Central memory CD8-positive, alpha-beta T cell (primary cell): ENCODE measurements at places on chromosomes 12 and 14.

- H3K27me3 ChIP-seq: no peaks in the 10 kb centered on the region
- peaks cover 11% of the 10 kb centered on the region for H3K4me1 ChIP-seq
- peaks cover 7% of the 10 kb centered on the region for H3K36me3 ChIP-seq
- peak within 1 kb of the TSS; percentile 92 for H3K4me3 ChIP-seq
Measured at GRCh38 chr12:95942524-95943329, at the start of gene CCDC38. Gene CCDC38, minus strand, starts transcription at chr12:95942614. Its CDS starts 6,105 bp downstream, at chr12:95936509.

DNA sequence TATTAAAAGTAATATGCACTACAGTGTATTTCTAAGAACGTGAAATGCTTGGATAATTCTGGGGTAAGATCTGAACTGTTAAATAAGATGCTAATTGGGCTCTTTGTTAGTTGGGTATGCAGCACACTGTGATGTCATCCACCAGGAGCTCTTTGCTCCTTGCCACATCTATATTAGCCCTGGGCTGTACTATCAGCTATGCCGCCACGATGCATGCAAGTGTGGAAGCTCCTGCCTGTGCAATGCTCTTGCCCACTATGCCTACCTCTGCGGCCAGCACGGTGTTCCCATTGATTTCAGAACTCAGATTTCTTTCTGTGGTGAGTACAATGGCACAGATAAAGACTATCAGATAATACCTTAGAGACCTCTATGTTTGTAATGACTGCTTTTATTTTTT is 165.6 kb downstream of the OTOGL start:
- H3K36me3 ChIP-seq: no peaks in the 10 kb centered on the region
- no peak overlapping the region for H3K27ac ChIP-seq
- DNase-seq: no peak
- H3K4me1 ChIP-seq: no peaks in the 10 kb centered on the region

- DNase-seq: no peak
- no peak overlapping the region for H3K4me3 ChIP-seq
- H3K4me1 ChIP-seq: no peaks in the 10 kb centered on the region
- H3K36me3 ChIP-seq: peaks cover 2% of the 10 kb centered on the region
- no peak overlapping the region for H3K27ac ChIP-seq
Measured at GRCh38 chr14:90853116-90853515, 36.9 kb upstream of the TTC7B start.

DNA sequence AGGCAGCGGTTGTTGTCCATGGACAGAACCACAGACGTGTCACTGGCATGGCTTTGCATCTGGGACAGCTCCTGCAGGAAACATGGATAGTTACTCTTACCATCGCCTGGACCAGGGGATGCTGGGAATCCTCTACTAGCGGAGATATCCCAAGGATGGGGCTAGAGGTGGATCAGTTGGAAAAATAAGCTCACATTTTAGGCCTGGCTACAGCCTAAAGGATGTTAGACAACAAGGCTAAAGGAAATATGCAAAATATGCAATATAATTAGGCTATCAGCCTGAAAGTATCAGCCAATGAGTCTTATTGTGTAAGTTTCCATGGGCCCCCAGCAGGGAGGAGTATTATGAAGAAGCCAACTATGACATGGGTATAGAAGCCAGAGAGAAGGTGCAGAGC is 5.0 kb downstream of the KRT76 start:
- no peak overlapping the region for H3K27ac ChIP-seq
- peaks cover 3% of the 10 kb centered on the region for H3K36me3 ChIP-seq
- no peak overlapping the region for H3K4me3 ChIP-seq

GRCh38 chr14:103125098-103126070 is 2.1 kb downstream of the TNFAIP2 start:
- no peak overlapping the region for H3K4me3 ChIP-seq
- peaks cover 10% of the 10 kb centered on the region for H3K4me1 ChIP-seq
- H3K36me3 ChIP-seq: peaks cover 2% of the 10 kb centered on the region
- peaks cover 55% of the 10 kb centered on the region for H3K27me3 ChIP-seq

DNA sequence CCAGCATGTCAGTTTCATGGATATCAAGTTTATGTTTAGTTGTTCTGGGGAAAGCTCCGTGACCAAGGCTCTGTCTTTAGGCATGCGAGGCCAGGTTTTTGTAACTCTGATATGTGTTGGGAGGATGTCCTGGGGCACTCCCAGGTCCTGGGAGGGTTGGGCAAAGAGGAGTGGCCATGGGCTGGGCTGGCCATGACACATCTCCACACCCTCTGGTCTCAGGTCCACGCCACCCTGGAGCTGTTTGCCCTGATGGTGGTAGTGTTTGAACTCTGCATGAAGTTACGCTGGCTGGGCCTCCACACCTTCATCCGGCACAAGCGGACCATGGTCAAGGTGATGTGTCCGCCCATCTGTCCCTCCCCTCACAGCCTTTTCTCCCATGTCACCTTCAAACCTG is 46.4 kb downstream of the TPCN1 start:
- DNase-seq: no peak
- H3K4me1 ChIP-seq: peaks cover under 1% of the 10 kb centered on the region
- no peak overlapping the region for H3K4me3 ChIP-seq

DNA sequence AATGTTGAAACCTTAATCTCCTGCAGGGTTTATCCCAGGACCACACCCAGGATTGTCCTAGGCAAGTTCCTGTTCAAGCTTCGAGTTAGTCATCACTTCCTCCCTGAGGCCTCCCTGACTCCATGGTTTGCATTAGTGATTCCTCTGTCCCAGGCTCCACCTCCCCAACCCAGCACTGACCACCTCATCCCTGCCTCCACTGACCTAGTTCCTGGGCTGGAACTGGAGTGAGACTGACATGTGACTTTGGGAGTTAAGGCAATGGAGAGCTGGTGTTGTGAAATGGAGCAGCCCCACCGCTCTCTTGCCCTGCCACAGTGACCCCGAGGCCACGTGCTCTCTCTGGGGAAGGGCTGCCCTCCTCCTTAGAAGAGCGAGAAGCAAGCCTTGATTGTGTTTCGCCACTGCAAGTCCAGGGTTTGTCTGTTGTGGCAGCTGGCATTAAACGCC is 15.8 kb upstream of the DTX1 start:
- no peak for DNase-seq
- peaks cover 27% of the 10 kb centered on the region for H3K27me3 ChIP-seq
- H3K4me1 ChIP-seq: no peaks in the 10 kb centered on the region
- H3K4me3 ChIP-seq: no peak overlapping the region

- no peak for DNase-seq
- no peaks in the 10 kb centered on the region for H3K27me3 ChIP-seq
- H3K27ac ChIP-seq: no peak overlapping the region
- no peak overlapping the region for H3K4me3 ChIP-seq
- no peaks in the 10 kb centered on the region for H3K4me1 ChIP-seq
Measured at GRCh38 chr12:80400571-80400991, 43.5 kb upstream of the PTPRQ start.

GRCh38 chr12:12696562-12697383 is 790 bp upstream of the GPR19 start:
- peak overlapping the region; percentile 99 for H3K27ac ChIP-seq
- H3K36me3 ChIP-seq: peaks cover 18% of the 10 kb centered on the region
- no peaks in the 10 kb centered on the region for H3K27me3 ChIP-seq
- peak overlapping the region; percentile 83 for H3K4me3 ChIP-seq
- peaks cover 24% of the 10 kb centered on the region for H3K4me1 ChIP-seq

GRCh38 chr12:47999816-48000215 is 4.5 kb downstream of the COL2A1 start:
- DNase-seq: no peak
- H3K4me3 ChIP-seq: no peak overlapping the region
- H3K27ac ChIP-seq: no peak overlapping the region
- peaks cover 3% of the 10 kb centered on the region for H3K36me3 ChIP-seq
- peaks cover 87% of the 10 kb centered on the region for H3K27me3 ChIP-seq
- peaks cover 29% of the 10 kb centered on the region for H3K4me1 ChIP-seq

- no peaks in the 10 kb centered on the region for H3K36me3 ChIP-seq
- no peak for DNase-seq
- H3K4me3 ChIP-seq: no peak overlapping the region
- no peak overlapping the region for H3K27ac ChIP-seq
Measured at GRCh38 chr14:79668951-79669350, 542.4 kb downstream of the DIO2 start.

DNA sequence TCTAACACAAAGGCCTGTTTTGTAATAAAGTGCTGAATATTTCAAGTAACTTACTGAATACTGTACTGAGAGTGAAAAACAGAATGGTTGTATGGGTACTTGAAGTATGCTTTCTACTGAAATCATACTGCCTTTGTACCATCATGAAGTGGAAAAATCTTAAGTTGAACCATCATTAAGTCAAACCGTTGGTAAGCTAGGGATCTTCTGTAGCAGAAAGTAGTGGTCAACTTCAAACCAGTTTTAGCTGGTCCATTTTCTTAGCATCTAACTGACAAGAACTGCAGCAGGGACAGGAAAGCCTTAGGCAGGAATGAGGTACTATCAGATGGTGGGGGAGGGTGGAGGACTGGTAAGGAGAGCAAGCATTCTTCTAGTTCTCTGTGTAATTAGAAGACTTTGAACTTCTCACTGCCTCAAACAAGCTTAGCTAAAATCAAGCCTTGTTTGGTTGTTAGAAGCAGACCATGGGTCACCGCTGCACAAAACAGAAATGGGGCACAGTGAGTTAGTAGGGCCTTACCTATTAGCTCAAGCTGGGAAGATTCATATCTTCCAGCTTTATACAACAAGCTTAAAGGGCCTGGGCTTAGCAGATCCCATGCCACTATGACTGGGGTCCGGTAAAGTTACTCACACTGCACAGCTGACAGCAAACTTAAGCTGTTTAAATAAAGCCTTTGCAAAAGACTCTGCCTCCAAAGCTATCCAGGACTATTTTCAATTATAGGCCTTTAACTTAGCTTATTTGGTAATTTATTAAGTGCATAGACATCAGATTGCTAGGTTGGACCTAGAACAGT is 73.8 kb downstream of the ACADS start:
- H3K27ac ChIP-seq: no peak overlapping the region
- DNase-seq: no peak
- H3K4me3 ChIP-seq: no peak overlapping the region
- H3K36me3 ChIP-seq: peaks cover 2% of the 10 kb centered on the region
- no peaks in the 10 kb centered on the region for H3K27me3 ChIP-seq

DNA sequence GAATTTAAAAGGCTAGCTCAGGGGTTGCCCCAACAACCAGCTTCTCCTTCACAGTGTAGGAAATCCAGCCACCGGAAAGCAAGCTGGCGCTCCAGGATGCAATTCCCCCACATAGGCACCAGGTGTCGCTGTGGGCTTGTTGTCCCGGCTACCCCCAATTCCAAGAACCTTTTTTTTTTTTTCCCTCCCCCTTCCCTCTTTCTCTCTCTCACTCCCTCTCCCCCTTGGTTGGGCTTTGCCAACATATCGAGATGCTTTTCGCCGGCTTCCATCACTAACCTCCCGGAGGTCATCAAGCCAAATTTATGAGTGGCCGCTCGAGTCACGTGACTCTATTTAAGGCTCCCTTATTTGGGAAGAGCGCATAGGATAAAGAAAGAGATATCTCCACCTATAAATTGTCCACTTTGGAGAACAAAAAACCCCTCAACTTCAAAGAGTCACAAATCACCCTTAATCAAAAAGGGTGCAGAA is at the start of gene HOXC5:
Gene HOXC5 (plus strand): TSS at position 424 of the 474 bp plus-strand sequence. CDS start 73 bp downstream, outside the sequence.
- peak within 1 kb of the TSS; percentile 75 for H3K4me3 ChIP-seq
- H3K4me1 ChIP-seq: peaks cover 25% of the 10 kb centered on the region
- H3K36me3 ChIP-seq: peaks cover 2% of the 10 kb centered on the region
- peak within 1 kb of the TSS; percentile 72 for H3K27ac ChIP-seq
- DNase-seq: peak; percentile 62
- peaks cover 96% of the 10 kb centered on the region for H3K27me3 ChIP-seq

GRCh38 chr14:23113431-23114119 is 5.5 kb downstream of the CEBPE start:
- H3K36me3 ChIP-seq: no peaks in the 10 kb centered on the region

GRCh38 chr14:89315493-89316470 is 101.3 kb downstream of the FOXN3 start:
- peaks cover 43% of the 10 kb centered on the region for H3K4me1 ChIP-seq
- DNase-seq: no peak
- H3K27ac ChIP-seq: no peak overlapping the region
- H3K27me3 ChIP-seq: no peaks in the 10 kb centered on the region
- H3K4me3 ChIP-seq: no peak overlapping the region

- H3K4me1 ChIP-seq: no peaks in the 10 kb centered on the region
- no peak overlapping the region for H3K27ac ChIP-seq
- H3K36me3 ChIP-seq: no peaks in the 10 kb centered on the region
- peaks cover 44% of the 10 kb centered on the region for H3K27me3 ChIP-seq
Measured at GRCh38 chr12:46778415-46778814, 47.4 kb downstream of the SLC38A4 start.

DNA sequence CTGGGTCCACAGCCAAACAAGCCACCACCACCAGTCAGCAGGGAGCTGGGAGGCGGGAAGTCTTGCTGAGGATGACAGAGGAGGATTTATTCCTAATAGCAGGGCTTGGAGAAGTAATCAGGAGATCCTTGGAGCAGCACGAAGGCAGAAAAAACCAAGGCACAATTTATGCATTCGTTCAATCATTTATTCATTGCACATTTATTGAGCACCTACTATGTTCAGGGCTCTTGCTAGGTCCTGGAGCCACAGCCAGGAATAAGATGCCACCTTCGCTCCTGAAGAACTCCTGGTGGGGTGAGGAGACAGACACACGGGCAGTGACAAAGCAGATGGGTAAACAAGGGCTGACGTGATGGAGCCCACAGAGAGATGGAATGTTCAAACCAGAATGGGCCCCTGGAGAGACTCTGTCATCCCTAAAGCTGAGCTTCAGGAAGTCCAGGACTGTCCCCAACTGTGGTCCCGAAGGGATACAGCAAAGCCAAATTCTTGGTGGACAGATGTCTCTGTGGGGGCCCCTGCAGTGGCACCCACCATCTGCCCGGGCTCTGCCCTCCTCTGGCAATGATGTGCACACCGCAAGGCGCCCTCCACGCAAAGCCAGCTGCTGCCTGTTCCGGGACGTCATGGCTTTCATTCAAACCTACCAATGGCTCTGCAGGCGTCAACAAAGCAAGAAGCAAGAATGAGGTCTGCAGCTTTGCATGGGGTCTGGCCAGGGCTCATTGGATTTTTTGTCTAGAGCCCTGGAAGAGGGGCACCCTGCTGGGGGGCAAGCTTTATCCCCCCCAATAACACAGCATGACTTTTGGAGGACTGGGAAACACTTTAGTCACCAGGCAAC is 3.0 kb upstream of the TESC start:
- DNase-seq: no peak
- H3K27me3 ChIP-seq: peaks cover 6% of the 10 kb centered on the region
- peaks cover 2% of the 10 kb centered on the region for H3K36me3 ChIP-seq
- H3K27ac ChIP-seq: no peak overlapping the region

GRCh38 chr12:113386866-113387566 is 16.7 kb downstream of the SDS start:
- no peak for DNase-seq
- H3K27me3 ChIP-seq: no peaks in the 10 kb centered on the region
- H3K36me3 ChIP-seq: peaks cover 16% of the 10 kb centered on the region
- no peaks in the 10 kb centered on the region for H3K4me1 ChIP-seq
- no peak overlapping the region for H3K4me3 ChIP-seq

DNA sequence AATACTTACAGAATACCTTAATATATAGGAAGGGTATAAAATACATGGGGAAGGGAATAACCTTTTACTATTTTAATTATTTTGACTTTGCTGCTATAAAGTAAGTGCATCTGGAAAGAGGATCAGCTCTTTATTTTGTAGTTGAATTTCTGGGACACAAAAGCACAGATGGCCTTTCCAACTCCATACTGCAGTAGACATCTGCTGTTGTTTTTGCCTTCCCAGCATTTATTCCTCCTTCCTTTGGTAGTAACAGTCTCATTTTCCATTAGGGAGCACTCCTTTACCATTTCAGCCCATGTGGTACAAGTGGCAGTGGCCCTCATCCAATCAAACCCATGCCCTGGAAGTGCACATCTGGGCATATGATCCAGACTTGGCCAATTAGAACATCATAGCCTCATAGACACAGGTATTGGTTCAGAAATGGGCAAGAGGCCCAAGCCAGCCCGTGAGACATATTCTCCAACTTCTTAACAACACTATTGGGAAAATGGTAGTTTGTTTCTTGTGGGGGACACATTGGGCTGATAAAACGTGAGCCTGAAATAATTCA is 64.8 kb upstream of the YARS2 start:
- no peaks in the 10 kb centered on the region for H3K4me1 ChIP-seq
- no peaks in the 10 kb centered on the region for H3K36me3 ChIP-seq
- DNase-seq: no peak
- H3K27me3 ChIP-seq: peaks cover 12% of the 10 kb centered on the region
- no peak overlapping the region for H3K27ac ChIP-seq
